NCI-H1930 (cell line): ENCODE measurements at places on chromosomes 3 and 15.

DNA sequence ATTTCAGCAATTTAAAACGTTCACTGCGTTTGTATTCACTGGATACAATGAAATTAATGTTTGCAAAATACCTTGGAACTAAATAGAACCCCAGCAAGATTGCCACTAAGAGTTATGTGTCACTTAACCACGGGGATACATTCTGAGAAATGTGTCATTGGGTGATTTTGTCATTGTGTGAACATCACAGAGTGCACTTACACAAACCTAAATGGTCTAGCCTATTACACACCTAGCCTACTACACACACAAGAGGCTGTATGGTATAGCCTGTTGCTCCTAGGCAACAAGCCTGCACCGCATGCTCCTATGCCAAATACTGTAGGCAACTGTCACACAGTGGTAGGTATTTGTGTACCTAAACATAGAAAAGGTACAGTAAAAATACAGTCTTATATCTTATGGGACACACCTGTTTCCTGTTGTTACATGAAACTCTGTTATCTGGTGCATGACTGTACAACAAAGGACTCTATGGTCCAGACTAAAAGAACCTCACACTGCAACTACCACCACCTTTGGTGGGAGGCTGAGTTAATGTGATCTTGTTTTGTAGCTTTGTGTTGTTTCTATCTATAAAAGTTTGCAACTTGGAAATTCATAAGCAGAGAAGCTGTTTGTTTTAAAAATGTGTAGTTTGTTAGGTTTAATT is 92.2 kb upstream of the NTRK3 start:
- no peak for DNase-seq

GRCh38 chr15:38059665-38060064 is 125.2 kb downstream of the TMCO5A start:
- no peak for DNase-seq

DNA sequence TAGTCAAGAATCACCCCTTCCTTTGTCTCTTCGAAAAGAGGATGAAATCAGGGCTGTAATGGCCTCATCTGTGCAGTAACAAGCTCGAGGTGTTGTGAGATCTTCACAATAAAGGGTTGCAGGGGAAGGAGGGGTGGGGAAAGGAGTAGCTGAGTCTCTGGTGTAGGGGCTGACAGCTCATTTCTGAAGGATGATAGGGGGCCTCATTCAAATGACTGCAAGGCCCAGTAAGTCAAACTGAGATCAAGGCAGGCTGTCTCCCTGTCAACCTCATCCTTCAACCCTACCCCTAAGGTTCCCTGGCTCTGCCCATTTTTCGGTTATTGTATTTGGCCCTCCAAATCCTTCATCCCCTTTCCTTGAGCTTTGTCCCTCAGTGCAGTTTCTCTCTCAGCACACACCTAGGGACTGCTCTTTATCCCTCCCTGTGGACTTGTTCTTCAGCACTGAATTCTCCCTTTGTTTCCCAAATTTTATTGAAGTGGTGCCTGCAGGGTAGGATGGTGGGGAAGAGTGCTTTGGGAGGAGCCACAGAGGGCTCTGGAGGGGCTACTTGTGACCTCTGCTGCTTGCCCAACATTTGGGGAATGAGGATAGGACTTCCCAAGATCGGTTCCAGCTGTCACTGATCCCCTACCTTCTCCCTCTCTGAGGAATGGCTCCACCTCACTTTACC is 38.1 kb downstream of the ZNF589 start:
- no peak for DNase-seq

DNA sequence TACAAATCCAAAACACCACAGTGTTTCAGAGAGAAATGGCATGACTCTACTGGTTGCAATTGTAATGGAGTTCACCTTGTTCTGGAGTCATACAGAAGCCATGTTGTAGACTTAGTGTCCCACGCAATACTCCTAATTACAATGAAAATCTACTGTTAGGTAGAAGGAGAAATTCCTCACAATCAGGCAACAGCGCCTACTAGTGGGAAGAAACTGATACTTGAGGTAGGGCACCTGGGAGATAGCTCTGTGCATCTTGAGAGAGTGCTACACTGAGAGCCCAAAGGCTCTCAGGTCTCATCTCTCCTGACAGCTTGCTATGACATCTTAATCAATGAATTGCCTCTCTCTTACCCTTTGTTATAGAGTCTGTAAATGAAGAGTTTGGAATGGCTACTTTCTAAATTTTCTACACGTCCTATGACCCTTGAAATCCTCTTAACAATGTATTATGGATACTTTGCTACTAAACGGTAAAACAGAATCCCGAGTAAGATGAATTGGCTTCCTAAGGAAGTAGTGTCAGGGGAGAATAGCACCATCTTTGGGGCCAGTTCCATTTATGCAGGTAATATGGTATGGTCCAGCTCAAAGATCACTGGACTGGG is 422.7 kb upstream of the TPRG1 start:
- DNase-seq = no peak

DNA sequence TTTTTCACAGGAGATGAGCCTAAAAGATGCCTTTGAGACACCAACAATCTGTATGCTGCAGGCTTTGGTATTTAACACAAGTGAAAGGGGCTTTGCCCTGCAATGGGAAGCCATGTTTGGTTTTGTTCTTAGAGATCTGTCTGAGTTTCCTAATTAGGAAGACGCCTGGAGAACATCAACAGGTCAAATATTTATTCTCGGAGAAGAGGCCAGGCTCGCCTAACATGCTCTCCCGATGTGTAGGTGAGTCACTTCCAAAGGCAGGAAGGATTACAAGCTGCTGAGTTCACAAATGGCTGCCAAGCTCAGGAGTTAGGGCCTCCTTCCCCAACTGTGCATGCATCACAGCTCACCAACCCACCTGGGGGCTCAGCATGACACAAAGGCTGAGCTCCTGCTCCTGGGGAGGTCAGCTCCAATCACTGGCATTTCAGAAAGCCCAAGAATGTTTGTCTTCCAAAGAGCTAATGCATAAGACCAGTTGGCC is 119.5 kb upstream of the PRICKLE2 start:
- DNase-seq = no peak

GRCh38 chr3:70933105-70933810 is 620.8 kb upstream of the MDFIC2 start:
- DNase-seq = no peak

- peak; percentile 1 for DNase-seq
These were observed 32.1 kb downstream of the KIF9 start for GRCh38 chr3:47250309-47251060.

GRCh38 chr15:68334661-68335124 is 57.1 kb downstream of the FEM1B start:
- DNase-seq = no peak

DNA sequence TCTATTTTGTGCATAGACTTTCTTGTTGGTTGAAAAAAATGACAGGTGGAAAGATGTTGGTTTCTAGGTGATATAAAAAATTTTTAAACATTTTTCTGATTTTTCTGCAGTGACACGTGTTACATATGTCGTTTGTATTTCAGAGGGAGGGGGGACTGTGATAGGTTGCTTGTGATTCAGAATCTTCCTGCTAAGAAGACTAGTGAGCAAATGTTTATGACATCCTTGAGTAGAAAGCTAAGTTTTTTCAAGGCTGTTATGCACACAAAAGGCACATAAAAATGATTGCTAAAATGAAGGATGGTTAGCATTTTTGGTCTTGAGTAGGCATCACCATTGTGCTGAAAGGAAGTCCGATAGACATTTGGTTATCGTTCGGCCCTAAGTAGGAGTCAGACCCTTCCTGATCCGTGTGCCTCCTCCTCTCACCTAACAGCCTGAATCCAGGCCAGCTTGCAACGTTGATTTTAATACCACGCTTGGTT is 1.5 kb downstream of the ZNF639 start:
- no peak for DNase-seq

DNA sequence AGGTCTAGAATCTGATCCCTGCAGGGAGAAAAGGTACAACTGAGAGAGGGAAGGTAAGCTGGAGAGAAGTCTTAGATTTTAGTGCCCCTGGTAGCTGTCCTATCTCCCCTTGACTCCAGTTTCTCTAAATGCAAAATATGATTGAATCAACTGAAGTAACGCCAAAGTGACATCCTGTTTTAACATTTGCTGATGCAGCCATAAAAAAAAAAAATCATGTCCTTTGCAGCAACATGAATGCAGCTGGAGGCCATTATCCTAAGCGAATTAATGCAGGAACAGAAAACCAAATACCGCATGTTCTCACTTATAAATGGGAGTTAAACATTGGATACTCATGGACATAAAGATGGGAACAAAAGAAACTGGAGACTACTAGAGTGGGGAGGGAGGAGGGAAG is 42.4 kb upstream of the LCTL start:
- no peak for DNase-seq

- peak; percentile 17 for DNase-seq
These were observed at the start of gene FLNB for GRCh38 chr3:58008141-58009025. FLNB (plus strand) TSS chr3:58008422; CDS start chr3:58008565, 143 bp downstream.

DNA sequence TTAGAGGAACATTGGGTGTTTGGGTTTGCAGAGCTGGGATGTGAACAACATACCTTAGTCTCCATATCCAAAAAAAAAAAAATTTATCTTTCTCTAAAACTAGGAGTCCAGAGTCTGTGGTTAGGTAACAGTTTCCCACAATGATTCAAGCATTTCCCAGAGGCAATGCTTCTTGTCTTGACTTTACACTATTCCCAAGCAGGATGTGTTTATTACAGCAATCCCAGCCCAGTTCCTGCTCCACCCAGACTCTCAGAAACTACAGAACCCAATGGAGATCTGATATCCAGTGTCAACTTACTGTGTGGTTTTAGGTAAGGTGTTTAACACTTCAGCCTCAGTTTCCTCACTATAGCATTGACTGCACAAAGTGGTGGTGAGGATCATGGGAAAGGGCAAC is 2.3 kb upstream of the C3orf62 start:
- no peak for DNase-seq

DNA sequence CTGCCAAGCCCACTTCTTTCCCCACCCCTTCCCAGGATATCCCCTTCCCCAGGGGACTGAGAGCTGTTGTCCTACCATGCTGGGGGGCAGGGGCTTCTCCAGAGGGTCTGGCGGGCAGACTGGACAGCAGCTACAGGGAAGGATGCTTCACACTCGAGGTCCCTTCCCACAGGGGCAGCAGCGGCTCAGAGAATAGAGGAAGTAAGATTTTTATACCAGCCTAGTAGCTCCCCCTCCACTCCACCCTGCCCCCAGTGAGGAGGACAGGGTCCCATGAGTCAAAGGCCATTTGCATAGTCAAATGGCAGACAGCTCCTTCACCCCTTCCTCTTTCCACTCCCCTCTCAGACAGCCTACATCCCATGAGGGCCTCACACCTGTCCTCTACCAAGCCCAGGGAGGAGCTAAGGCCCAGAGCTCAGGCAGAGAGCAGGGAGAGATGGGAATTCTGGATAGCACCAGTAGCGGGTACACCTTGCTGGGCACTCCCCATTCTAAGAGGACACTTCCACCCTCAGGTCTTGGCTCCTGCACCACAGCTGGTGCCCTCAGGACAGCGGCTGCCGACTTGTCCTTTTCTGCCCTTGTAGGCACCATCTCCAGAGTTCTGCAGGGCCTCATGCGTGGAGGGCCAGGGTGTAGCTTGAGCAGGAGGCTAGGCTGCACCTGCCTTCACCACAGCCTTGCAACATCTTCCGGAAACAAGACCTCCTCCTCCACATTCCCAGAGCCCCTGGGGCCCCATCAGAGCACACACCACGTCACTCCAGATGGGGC is at the start of gene TLR9:
Gene TLR9, minus strand, starts transcription at position 194 of the 777 bp plus-strand sequence. Its CDS starts 116 bp downstream, at position 78.
- DNase-seq = no peak

DNA sequence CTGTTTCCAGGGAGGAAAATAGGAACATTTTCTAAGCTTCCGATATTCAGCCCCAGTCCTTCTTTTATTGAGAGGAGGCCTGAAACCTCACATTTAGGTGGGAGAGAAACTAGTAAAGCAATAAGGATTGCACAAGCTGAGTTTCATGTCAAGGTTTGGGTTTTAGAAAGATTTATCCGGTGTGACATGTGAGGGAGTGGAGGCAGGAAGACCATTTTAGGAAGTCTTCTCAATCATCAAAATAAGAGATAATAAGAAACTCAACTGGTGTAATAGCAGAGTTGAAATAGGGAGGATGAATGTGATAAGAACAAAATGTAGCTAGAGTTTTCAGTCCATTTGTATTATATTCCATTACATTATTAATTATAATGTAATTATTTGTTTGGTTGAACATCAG is 27.7 kb upstream of the CLDN16 start:
- DNase-seq = no peak

DNA sequence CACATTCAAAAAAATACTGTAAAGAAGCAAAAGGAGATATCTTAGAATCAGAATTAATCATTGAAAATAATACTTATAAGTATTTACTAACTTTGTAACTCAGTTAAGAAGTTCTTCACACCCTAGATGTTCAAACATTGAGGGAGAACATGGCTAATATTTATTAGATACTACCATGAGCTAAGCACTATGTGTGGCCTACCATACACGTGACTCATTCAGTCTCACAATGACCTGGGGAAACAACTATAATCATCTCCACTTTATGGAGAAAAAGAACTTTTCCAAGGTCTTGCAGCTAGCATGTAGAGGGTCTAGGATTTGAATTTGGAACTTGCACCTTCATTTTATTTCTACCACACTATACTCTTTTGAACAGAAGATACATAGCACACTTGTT is 361.9 kb upstream of the CFAP20DC start:
- no peak for DNase-seq

DNA sequence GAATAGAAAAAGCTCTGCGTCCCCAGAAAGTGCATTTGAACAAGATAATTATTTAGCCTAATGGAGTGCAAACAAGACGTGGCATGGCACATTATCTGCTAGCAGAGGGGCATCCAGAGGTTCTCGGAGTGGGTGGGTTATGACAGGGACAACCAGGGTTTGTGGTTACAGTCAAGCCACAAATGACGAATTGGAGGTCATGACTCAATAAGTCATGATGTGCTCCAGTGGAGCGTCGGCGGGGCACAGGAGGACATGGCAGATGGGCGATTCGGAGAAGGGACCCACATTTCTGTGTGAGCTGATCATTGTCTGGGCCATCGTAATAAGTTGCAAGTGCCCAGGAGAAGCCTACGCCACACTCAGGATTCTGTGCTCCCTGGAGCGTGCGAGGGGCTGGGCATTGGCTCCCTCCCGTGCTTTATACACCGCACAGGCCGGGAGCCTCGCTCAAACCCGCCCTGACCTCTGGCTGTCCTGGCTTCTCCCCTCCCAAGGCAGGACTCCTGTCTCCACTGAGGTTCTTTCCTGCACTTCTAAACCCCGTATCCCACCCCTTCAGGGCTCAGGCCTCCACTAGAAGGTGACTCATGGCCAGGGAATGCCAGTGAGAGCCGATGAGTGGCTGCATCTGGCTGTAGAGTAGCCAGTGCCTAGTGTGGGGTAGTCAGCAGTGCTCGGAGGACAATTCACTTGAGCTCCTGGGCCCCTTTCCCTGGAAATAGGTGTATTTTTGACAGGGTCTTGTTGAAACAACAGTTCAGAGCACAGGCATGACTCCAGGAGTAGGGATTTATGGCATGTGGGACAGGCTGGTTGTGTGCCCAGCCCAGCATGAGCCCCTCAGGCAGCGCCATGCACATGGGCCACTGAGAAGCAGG is 67.4 kb downstream of the GRIP2 start:
- no peak for DNase-seq
